GM03348 (cell line): ENCODE measurements at places on chromosomes 1 and 21.

DNA sequence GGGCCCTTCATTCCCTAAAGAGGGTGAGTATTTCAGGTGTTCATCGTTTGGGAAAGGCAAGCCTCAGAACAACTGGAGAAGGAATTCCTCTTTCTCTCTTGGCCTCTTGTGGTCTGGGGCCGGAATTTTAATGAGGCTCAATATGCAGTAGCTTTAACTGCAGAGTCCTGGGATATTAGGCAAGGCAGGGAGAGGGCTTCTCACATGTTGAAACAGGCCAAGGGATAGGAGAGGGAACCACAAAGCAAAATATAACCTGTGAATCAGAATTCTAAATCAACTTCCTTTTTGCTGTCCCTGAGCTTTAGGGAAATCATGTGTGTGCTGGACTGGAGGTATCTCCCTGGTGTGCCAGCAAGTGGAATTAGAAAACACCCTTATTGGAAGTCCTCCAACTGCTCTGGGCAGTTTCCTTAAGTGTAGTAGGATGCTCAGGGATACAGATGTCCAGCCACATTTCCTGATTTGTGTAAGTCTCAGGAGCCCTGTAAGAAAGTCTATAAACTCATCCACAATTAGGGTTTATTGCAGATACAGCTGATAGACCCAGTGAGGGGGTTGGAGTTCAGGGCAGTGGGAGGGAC is 215.8 kb upstream of the ZRANB2 start:
- peak; percentile 21 for DNase-seq

- no peak for DNase-seq
Measured at GRCh38 chr1:244028701-244029100, 22.4 kb upstream of the ZBTB18 start.

GRCh38 chr1:47481936-47482335 is 44.1 kb downstream of the FOXD2 start:
- DNase-seq, result no peak

DNA sequence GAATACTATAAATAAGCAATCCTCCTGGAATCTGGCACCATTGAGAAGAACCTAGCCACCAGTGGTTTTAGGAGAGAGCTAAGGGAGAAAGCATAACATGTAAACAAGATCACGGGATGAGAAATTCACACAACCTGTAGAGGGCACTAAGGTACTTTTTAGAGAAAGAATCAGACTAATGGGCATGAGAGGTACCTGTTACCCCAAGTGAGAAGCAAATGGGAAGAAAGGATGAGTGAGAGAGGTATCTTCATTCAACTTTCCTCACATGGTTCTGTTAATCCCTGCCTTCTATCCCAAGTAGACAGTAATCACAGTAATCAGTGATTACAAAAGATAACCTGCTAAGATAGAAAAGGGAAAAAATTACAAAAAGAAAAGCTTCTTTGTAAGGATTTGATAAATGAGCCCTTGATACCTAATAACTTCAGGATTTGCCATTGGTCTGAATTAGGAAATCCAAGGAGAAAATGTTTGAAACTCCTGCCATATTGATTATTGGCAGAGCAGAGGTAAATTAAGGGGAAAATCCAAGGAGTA is 251.1 kb upstream of the ADGRL2 start:
- DNase-seq, result peak; percentile 62

DNA sequence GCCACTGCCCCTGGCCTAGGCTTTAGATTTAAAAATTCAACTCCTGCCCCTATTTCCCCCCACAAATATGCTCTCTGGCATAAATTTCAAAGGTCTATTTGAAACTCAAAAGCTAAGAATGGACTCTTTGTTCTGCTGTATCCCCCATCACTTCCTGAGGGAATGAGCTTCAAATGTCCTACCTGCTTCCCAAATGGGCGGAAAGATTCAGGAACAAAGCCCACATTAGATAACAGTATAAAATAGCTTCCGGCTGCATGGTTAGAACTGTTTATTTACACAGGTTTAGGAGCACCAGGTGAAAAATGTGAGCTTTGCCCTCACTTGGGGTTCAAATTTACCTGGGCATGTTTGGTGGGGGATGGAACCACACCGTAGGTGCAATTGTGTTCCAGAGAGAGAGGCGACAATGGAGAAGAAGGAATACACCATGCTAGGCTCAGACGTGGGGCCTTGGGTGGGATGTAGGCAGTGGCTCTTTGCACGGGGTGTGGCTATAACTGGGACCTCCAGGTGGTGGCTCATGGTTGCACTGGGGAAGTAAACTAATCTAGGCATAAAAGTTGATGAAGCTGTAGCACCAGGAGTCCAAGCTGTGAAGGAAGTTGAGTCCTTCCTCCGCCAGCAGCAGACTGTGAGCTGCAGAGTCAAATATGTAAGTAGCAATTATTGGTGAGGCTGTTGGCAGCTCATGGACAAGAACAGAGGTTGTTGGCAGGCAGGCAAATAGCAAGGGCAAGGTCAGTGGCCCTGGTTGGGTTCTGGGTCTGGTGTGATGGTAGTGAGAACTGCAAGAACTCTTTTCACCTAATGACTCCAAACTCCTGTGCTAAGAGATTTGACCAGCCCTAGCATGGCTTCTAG is 41.5 kb upstream of the SRSF10 start:
- DNase-seq, result no peak

DNA sequence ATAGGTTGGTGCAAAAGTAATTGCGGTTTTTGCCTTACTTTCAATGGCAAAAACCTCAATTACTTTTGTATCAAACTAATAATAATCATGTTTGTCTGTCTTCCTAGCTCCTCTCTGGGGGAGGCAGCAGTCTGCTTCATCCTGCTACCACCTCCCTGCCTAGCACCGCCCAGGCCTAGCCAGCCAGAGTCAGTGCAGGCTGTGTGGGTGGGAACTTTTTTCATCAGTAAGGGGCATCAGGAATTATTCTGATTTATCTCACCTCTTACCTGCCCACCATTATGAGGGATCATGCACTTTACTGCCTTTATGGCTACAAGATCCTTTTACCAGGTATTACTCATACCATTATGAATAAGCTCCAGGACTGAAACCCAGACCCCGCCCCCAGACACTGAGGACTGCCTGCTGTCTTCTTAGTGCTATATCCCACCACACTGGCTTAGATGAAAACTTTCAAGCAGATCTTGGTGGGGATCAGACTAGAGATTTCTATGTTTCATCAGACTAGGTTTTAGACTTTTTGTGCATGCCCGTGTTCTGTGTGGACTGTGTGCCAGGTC is 116.4 kb downstream of the PBX1 start:
- DNase-seq, result no peak
